Renal pelvis (tissue), 12 donors: ENCODE measurements at places on chromosomes 11 and 22. TPM values are rescaled to one million over a fixed set of nuclear protein-coding genes. Genes with fewer than 3 reads are reported as not detected.

DNA sequence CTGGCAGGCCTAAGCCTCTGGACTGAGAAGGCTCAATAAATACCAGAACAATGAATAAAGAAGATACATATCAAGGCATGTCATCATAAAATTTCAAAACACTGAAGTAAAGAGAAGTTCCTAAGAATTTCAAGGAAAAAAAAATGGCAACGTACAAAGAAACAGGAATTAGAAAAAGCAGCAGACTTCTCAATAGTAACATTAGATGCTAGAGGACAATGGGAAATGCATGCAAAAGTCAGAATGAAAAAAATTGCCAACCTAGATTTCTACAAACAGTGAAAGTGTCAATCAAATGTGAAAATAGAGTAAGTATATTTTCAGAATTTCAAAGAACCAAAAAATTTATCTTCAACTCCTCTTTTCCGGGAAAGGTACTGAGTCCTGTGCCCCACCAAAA is 125.0 kb downstream of the KCNC1 start:
- no peak for DNase-seq

GRCh38 chr11:131108760-131109159 is 192.5 kb upstream of the SNX19 start:
- no peak for DNase-seq

OR4A16 gene
- polyA plus RNA-seq: not detected

AQP11 gene
- polyA plus RNA-seq: 4.4 TPM

DNA sequence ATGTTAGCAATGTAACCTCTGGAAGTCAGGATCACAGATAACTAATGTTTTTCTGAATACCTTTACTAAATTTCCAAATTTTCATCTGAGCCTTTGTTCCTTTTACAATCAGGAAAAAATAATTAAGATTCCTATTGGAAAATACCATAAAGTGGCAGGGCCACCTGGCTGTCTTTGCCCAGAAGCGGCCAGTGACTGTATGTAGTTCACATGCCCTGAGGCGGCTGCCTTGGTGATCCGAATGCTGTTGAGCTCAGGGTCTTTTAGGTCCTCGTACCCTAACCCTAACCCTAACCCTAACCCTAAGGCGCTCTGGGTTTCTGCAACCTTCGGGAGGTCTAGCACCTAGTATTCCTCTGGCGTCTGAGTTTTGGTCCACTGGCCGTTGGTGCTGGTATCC is 8.5 kb upstream of the ARFGAP3 start:
- no peak for DNase-seq
